ENCODE measurements at places on chromosomes 5 and 9.

GRCh38 chr5:62653001-62653863, 74.6 kb downstream of the LRRC70 start:
- no peak for DNase-seq

DNA sequence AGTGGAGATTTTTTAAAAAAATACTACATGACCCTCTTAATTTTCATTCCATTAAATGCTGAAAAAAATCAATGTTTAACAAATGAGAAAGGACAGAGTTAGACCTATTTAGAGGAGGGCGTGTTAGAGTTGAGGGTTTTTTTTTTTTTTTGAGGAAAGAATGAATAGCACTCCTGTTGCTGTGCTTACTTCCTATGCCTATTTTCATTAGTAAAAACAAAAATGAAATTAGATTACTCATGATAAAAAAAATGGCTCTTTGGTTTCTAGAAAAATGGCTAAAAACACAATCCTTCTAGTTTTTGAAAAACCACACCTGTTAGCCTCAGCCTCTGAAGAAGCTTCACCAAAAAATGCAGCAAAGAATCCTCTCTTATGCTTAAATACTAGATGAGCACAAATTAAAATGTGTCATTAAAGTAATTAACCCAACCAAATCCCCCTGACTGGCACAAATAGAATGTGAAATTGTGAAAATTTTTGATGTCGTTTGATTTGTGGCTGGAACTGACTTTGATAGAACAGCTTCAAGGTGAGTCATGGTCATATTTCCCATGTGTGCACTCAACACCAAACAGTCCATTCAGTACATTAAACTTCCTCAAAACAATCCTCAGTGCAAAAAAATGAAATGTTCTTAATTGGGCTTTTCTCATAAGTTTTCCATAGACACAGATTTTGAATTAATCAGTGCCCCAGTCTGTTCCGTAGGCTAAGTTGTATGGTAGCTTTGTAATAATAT, 98.0 kb downstream of the MACIR start:
- no peak for DNase-seq

DNA sequence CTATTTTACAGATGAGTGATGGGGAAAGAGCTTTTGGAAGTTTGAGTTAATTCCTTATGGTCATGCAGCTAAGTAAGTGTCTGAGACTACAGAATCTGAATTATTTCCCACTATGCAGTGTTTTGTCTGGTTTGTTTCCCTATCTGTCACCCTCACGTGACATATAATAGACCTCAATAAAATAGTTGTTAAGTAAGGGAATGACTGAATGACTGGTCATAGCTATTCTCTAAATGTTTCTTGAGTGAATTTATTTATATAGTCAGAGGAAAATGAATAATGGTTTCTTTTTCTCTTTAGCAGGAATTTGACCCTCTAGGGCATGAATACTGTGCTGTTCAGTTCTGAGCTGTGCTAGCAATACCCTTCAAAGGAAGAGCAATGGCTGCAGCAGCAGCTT, 10.3 kb downstream of the TRIM32 start:
- no peak for DNase-seq

- no peak for DNase-seq
These were observed 393.3 kb downstream of the DMRT2 start for GRCh38 chr9:1443450-1443849.

DNA sequence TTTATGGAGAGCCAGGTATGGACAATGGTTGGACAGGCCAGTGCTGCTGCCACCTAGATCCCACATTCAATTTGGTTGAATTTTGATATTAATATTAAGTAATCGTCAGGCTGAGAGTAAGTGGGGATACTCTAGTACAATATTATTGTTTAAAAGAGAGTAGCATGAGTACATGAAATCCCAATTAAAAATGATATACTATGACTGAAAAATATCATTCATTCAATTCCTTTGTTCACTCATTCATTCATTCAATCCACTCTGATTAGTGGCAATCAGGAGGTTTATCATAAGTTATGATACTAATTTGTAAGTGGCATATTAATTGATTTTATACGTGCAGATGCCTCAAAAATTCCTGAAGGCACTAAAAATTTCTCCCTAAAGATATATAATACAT, 224.2 kb downstream of the DMRT2 start:
- no peak for DNase-seq

DNA sequence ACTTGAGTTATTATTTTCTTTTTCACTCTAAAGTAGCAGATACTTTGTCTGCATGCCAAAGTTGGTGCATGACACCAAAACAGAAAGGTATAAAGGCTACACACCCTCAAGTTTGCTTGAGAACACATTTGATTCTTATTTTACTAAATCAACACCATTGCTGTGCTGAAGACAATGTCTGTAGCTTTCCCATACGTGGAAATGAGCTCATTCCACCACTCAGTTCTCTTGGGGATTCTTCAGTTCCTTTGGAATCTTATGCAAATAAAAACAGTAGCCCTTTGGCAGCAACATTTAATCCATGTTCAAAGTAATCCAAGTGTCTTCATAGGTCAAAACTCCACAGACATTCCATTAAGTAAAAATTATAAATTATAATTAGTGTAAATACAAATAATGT, 264.9 kb downstream of the TLE1 start:
- DNase-seq: no peak

- no peak for DNase-seq
These were observed 521.7 kb upstream of the DAB2 start for GRCh38 chr5:39946356-39947045.

- DNase-seq: no peak
These were observed 55.8 kb upstream of the ARRDC3 start for GRCh38 chr5:91438871-91439270.

DNA sequence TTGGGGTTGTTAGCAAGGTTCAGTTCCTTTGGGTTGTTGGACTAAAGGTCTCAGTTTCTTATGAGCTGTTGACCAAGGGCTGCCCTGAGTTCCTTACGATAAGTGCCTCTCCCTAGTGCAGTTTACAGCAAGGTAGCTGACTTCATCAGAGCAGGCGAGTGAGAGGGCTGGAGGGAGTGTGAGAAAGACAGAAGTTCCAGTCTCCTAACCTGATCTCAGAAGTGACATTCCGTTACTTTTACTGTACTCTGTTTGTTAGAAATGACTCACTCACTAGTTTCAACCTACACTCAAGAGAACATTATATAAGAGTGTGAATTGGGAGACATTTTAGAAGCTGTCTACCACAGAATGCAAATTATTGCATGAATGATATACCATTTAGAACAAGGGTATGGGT, 21.2 kb upstream of the IL31RA start:
- no peak for DNase-seq

DNA sequence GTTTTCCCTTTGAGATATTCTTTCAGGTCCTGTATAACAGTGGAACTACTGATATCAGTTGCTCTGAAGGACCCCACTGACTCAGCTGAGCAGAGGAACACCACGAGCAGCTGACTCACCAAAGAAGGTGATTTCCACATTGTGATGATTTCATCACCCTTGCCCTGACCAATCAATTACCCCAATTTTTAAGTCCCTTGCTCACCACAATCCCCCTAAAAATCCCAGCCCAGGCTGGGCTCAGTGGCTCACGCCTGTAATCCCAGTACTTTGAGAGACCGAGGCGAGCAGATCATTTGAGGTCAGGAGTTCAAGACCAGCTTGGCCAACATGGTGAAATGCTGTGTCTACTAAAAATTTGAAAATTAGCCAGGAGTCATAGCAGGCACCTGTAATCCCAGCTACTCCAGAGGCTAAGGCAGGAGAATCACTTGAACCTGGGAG, 125.3 kb upstream of the ABCA1 start:
- no peak for DNase-seq

GRCh38 chr9:74035786-74036185, 461.3 kb upstream of the RORB start:
- DNase-seq: no peak

DNA sequence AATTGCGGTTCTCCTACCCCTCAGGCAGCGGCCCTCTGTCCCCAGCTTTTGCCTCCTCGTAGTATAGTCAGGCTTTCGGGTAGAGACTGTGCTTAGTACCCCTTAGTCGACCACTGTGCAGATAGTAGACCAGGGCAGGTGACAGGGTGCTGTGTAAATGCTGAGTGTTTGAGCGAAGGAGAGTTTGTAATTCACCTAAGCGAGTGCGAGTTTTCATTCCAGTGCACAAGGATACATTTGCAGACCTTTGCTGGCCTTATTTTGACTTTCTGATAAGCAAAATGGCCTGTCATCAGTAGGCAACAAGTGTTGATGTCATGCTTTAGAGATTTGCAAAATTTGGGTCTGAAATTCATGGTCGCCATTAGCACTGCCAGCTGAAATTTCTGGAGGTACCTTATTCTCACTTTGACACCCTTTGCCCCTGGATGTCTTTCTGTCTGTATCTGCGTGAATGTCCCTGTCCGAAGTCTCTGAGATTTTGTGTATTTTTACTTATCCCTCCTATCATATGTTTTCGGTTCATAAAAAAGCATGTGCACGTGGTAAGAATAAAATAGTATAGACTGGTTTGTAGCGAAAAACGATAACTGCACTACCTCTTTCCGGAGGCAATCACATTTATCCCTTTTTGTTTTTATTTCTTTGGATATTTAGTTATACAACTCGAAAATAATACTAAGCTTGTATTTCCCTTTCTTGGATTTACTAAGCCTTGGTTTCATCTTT, 1.9 kb downstream of the LMNB1 start:
- DNase-seq: no peak

DNA sequence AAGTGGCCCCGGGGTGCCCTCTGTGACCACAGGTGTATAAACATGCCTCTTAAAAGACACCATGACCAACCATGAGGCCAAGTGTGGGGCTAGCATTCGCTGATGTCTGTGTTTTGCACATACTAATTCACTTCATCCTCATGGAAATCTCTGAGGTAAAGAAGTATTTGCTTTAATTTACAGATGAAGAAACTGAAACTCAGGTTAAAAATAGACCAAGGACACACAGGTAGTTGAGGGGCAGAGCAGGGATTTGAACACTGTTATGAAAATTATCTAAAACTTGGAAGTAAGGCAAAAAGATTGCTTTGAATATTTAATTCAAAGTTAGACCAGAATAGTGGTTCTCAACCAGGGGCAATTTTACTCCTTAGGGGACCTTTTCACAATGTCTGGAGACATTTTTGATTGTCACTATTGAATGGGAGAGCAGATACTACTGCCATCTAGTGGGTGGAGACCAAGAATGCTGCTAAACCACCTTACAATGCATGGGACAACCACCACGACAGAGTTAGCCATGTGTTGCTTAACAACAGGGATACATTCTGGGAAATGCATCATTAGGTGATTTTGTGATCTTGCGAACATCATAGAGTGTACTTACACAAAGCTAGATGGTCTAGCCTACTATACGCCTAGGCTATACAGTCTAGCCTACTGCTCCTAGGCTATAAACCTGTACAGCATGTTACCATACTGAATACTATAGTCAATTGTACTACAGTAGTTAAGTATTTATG, 8.0 kb upstream of the FXN start:
- peak; percentile 57 for DNase-seq

DNA sequence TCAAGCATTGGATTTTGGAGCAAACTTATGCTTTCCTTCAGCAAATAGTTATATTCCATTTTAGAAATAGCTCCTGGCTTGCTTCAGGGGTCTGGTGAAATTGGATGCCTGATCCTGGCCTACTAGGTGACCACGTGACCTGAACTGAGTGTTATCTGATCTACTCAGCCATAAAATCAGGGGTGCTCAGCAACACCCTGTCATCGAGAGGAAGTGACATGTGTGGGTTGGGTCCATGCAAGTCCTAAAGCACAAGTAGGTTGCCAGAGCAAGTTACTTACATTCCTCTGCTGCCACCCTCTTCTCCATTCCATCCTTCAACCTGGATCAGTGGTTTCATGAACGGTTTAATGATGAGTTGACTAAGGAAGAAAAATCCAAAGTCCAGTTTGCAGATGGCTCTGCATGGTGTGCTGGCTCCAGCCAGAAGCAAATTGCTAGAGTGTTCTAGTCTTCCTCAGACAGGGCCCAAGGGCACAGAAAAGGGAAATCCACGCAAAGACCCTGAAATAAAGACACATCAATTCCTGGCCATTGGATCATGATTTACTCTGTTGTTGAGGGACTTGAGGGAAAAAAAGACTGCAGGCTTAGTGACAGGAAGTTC, 2.8 kb upstream of the FAM193B start:
- DNase-seq: no peak

DNA sequence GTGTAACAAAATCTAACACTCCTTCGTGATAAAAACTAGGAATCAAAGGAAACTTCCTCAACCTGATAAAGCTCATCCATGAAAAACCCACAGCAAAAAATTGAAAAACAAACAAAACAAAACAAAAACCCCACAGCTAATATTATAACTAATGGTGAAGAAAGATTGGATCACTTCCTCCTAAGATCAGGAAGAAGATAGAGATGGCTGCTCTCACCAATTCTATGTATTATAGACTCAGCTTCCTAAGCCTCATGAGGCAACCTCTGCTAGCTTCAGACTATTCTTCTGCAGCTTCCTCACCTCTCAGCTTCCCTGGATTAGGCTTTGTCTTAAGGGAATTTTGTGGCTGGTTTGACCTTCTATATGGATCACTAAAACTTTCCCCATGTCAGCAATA, 40.1 kb downstream of the PHAX start:
- no peak for DNase-seq

DNA sequence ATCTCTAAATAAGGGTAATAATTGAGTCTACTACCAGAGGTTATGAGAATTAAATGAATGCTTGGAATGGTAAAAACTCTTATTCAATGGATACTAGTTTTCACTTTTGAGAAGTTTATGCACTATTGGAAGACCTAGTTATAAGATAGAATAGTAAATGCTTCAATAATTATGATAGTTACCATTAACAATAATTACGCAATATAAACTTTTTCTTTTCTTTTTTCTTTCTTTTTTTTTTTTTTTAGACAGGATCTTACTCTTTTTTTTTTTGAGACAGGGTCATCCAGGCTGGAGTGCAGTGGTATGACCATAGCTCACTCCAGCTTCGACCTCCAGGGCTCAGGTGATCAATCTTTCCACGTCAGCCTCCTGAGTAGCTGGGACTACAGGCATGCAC, 6.7 kb downstream of the ALDOB start:
- no peak for DNase-seq

DNA sequence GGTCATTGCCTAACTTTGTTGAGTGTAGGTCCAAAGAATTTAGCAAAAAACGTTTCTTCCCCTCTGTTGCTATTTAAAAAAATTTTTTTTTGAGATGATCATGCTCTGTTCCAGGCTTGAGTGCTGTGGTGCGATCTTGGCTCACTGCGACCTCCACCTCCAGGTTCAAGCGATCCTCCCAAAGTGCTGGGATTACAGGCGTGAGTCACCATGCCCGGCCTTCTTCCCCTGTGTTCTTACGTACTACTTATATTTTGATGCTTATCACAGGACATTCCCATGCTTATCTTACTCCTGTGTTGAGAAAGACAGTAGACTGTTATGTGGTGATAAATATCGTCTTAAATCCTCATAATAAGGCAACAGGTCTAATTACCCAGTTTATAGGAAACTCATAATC, 2.5 kb downstream of the ACER2 start:
- DNase-seq: no peak

- no peak for DNase-seq
These were observed 81.3 kb downstream of the OXCT1 start for GRCh38 chr5:41788941-41789368.
